ENCODE measurements at places on chromosomes 7 and 10.

DNA sequence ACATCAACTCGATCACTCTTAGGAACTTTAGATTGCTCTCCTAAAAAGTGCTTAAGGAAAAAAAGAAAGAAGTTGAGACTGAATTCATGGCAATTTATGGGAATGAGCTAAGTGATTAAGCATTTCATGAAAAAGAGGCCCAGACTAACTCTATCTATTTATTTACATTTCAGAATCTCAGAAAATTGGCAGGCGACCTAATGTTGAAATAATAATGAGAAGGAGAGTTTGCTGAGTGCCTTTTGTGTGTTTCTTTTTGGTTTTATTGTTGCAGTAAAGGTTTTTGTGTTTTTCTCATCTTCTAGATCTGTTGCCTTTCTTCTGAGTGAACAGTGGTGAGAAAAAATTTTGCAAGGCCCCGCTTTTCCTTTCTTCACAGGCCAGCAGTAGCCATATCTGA is 3.8 kb downstream of the GRK5 start:
- DNase-seq = no peak

- DNase-seq = no peak
Measured at GRCh38 chr10:905503-905902, 26.0 kb downstream of the LARP4B start.

DNA sequence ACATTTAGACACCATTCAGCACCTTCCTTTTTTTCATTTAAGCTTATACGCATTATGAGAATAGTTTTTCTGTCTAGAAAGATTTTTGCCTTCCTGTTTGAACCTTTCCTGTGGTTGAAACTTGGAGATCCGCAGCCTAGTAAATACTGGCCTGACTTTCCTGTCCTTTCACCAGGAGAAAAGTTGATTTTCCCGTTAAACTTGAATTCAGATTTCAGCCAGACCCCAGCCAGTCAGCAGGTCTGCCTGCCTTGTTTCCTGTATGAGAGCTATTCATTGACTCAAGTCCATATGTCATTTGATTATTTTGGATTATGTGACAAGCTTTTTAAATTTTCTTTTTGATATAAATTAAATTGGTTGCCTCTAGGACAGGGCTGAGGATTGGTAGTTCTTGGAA is 71.5 kb downstream of the EVX1 start:
- DNase-seq = peak; percentile 76

DNA sequence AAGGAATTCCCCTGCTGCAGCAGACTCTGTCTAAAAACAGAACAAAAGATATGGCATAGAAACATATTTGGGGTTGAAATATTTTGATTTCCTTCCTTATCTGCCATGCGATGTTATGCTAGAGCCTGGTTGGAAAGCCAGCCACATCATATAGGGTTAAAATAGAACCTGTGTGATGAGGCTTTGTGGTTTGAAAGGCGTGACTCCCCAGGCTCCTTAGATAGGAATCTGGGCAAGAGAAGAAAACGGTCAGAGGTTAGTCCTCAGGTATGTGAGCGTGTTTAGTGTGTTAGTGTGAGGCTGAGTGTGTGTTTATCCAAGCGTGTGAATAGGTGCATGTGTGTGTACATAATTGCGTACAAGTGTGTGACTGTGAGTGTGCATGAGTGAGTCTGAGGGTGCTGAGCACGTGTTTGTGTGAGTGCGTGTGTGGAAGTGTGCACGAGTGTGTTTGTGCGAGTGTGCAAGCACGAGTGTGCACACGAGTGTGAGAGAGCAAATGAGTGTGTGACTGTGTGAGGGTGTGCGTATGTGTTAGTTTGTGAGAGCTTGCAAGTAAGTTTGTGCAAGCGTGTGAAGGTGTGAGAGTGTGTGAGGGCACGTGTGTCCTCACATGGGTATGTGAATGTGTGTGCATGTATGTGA is 79.9 kb downstream of the COL26A1 start:
- DNase-seq = no peak

DNA sequence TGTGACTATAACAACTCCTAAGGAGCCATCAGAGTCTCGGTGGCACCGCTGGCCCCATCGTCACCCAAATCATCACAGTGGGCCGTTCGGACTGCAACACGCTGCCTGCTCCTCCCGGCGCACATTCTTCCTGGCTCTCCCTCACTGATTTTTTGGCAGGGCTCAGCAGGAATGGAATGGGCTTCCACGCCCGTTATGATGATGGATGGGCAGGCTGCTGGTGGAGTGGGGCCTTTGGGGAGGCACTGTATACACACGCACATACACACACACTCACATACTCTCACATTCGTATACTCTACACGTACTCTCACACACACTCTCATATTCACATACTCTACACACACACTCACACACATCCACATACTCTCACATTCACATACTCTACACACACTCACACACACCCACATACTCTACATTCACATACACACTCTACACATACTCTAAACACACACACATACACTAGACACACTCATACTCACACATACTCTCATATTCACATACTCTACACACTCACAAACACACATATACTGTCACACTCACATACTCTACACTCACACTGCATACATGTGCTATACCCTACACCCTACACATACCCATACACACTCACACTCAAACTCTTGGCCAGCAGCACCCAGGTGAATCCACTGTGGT is 99.8 kb downstream of the KCNMA1 start:
- no peak for DNase-seq

DNA sequence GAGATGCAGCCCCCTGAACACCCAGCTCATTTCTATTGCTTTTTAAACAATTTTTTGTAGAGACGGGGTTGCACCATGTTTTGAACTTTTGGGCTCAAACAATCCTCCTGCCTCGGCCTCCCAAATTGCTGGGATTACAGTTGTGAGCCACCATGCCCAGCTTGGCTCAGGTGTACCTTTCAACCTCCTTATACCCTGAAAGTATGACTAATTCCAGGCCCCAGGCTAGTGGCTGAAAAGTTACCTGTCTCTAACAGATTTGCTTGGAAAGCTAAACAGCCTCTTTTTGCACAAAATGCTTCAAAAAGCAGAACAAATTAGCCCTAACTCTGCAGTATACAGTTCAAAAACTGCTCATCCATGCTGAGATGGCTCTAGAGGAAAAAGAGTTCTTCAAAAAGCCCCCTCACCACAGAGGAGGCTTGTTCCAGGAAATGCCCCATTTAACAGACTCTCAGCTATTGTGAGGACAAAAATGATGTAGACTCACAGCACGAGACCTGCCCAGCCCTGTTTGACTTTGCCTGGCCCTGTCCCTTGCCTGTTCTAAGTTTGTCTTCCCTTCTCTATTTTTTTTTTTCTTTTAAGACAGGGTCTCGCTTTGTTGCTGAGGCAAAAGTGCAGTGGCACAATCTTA is 13.4 kb upstream of the AP1S1 start:
- no peak for DNase-seq

DNA sequence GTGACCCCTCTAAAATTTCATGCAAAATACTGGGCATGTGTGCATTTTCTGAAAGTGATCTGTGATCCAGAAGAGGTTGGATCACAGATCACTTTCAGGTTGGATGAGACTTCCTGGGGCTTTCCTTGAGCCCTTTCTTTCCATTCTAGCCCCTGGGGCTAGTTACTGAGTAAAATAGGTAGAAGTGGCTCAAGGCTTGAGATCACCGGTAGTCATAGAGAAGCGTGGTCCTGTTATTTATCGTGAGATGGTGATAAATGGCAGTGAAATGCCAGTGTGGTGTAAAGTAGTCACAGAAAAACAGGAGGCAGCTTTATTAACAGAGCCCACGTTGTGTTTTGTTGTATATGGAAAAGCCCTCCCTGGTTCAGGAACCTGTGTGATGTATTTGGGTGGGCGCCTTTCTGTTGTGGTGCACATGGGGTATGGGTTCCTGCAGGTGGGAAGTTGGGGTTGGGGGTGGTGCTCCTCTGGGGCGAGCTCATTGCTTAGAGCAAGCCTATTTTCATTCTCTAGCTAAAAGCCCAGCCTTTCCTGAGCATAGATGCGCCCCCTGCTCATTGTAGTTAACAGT is 34.0 kb upstream of the SH2D4B start:
- no peak for DNase-seq

GRCh38 chr10:96299383-96299782 is 4.9 kb upstream of the DNTT start:
- DNase-seq = no peak

GRCh38 chr10:29784175-29784773 is 149.5 kb upstream of the SVIL start:
- no peak for DNase-seq

GRCh38 chr7:133771788-133772419 is 355.2 kb upstream of the LRGUK start:
- DNase-seq = no peak

- no peak for DNase-seq
Measured at GRCh38 chr7:53466371-53466770, 430.9 kb downstream of the POM121L12 start.

- DNase-seq = no peak
Measured at GRCh38 chr10:12628153-12628552, 278.8 kb downstream of the CAMK1D start.

GRCh38 chr7:127877951-127878350 is 153.3 kb downstream of the LRRC4 start:
- DNase-seq = no peak

- no peak for DNase-seq
Measured at GRCh38 chr7:7869036-7869435, 99.6 kb upstream of the GLCCI1 start.

DNA sequence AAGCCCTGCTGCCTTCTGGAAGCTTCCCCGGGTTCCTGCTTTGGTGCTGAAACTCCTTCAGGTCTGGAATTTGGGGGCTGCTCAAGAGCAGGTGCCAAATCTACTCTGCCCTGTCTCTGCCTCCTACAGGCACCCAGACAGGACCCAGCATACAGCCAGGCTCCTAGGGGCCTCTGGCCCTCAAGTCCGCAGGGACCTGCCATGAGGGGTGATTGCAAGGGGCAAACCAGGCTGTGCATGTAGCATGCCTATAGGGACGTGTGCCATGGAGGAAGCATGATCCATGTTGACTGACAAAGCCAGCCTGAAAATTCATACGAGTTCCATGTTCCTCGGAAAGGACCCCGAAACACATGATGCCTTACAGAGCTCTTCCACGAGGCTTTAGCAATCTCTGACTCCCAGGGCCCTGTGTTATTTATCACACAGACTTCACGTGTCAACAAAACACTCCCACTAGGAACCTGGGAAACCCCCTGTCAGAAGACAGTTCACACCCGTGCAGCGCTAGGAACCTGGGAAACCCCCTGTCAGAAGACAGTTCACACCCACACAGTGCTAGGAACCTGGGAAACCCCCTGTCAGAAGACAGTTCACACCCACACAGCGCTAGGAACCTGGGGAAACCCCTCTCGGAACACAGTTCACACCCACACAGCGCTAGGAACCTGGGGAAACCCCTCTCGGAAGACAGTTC is 75.3 kb upstream of the DNAAF5 start:
- no peak for DNase-seq

- no peak for DNase-seq
Measured at GRCh38 chr7:136528329-136528728, 340.1 kb upstream of the CHRM2 start.

DNA sequence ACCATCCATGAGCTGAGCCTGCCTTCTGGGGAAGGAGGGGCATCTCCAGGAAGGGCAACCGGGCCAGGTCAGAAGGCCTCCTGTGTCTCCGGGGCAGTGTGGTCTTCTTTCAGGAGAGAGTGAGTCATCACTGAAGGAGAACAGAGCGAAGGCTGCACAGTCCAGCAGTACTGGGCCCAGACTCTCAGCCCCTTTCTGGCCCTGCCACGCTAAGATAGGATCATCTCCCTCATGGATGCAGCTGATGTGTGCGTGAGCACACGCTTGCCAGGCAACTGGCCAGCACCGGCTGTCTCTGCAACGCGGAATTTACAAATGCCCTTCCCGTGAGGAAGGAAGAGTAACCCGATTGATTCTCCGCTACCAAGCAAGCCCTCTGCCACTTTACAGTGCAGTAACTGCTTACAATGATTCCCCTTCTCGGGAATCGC is 328.2 kb downstream of the TNS3 start:
- no peak for DNase-seq

GRCh38 chr7:151078233-151079040 is 2.2 kb downstream of the FASTK start:
- no peak for DNase-seq

- no peak for DNase-seq
Measured at GRCh38 chr10:124692100-124692446, 52.1 kb downstream of the FAM53B start.

DNA sequence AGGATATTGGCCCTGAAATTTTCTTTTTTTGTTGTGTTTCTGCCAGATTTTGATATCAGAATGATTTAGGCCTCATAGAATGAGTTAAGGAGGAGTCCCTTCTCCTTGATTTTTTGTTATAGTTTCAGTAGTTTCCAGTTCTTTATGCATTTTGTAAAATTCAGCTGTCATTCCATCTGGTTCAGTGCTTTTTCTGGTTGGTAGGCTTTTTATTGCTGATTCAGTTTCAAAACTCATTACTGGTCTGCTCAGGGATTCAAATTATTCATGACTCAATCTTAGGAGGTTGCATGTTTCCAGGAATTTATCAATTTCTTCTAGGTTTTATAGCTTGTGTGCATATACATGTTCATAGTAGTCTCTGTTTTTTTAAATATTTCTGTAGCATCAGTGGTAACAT is 10.1 kb upstream of the TMEM196 start:
- DNase-seq = no peak

GRCh38 chr10:113853578-113854012 is 287 bp downstream of the DCLRE1A start:
- DNase-seq = no peak

DNA sequence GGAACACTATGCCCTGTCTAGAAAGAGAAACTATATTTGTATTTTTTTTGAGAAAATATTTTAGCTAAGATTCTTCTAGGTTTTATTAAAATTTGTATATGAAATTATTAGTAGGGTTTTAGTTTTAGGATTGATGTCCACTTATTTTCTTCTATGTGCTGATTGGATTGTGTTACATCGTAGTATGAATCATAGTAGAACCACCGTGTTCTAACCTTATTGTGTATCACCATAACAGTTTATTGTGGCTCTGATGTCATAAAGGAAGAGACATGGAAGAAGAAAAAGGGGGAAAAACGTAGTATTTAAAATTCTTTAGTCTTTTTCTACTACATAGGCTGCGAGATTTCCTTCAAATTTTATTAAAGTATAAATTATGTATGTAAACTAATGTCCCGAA is 1.9 kb downstream of the AGBL3 start:
- DNase-seq = no peak

GRCh38 chr10:7409045-7409731 is 1.6 kb downstream of the SFMBT2 start:
- no peak for DNase-seq

DNA sequence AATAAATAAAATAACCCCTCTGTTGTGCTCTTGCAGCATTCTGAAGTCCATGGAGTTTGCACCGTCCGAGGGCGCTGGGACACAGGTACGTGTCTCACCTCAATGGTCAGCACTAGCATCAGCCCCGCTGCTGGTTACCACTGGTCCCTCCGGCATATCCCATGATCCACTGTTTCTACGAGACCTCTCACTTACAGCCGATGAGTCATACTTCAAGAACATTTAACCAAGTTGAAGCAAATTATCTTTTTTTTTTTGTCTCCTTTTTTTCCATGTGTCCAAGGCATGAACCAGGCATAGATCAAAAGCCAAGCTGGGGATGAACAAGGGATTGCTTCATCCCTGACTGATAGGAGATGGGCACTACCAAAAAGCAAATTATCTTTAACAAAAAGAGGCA is 92.9 kb upstream of the SH2B2 start:
- DNase-seq = no peak

- DNase-seq = no peak
Measured at GRCh38 chr7:82615527-82615926, 171.9 kb upstream of the CACNA2D1 start.

- DNase-seq = no peak
Measured at GRCh38 chr7:74709880-74710671, 52.6 kb downstream of the GTF2I start.

Data from urinary bladder (tissue), 4 donors.